Activated CD4-positive, CD25-positive, alpha-beta regulatory T cell treated with anti-CD3 and anti-CD28 coated beads, Interleukin-2, amount 50 U/mL, for 16 hours (primary cell): ENCODE measurements at places on chromosomes 6 and 20.

- no peak for DNase-seq
These were observed 4.3 kb downstream of the PFDN4 start for GRCh38 chr20:54212226-54212625.

GRCh38 chr20:34062570-34063482 is 49.2 kb downstream of the EIF2S2 start:
- DNase-seq = no peak

DNA sequence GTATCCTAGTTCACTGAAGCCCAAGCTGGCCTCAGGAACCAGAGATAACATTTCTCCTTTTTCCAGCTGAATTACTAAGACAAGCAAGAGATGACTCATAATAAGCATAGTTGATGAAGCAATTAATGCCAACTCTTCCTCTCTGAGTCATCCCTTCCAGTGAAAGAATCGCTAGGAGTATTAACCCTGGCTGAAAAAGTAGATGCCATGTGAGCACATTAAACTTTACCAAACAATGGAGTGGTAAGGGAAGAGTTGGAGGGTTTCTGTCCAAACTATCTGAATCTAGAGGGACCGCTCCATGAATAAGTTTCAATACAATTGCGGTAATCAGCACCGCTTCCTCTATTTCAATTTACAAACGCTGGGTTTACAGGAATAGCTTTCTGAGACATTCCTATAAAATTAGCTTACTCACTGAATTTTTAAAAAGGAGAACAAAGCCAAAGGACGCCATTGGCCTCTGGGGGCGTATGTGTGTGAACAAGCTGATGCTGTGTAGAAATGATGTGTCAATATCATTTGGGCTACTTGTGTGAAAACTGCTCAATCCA is 48.3 kb downstream of the ATXN1 start:
- no peak for DNase-seq

DNA sequence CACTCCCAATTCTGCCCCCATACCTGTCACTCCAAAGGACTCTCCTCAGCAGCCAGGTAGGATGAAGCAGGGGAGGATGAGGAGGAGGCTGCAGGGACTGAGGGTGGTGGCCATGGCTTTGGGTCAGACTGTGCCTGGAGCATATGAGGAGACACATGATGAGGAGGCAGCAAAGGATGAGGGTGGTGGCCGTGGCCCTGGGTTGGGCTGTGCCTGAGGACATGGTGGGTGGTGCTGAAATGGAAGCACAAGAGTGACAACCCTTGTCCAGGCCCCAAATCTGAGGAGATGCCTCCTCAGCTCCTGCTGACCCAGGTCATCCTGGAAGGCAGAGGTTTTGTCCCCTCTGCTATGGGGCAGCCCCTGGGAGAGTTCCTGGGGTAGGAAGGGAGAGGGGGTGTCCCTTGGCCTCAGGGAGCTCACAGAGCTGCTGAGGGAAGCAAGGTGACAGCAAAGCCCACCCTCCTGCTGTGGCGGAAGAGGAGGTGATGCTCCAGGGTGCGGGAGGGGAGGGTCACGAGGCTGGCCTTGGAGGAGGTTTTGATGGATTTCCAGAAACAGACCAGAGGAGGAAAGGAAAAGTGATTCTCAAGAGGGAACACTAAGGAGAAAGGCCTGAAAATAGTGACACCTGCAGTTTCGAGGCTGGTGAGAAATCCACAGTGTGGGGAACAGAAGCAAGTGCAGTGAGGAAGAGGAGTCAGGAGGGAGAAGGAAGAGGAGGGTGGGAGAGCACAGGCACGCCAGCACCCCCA is 4.6 kb downstream of the RAET1G start:
- DNase-seq = no peak

DNA sequence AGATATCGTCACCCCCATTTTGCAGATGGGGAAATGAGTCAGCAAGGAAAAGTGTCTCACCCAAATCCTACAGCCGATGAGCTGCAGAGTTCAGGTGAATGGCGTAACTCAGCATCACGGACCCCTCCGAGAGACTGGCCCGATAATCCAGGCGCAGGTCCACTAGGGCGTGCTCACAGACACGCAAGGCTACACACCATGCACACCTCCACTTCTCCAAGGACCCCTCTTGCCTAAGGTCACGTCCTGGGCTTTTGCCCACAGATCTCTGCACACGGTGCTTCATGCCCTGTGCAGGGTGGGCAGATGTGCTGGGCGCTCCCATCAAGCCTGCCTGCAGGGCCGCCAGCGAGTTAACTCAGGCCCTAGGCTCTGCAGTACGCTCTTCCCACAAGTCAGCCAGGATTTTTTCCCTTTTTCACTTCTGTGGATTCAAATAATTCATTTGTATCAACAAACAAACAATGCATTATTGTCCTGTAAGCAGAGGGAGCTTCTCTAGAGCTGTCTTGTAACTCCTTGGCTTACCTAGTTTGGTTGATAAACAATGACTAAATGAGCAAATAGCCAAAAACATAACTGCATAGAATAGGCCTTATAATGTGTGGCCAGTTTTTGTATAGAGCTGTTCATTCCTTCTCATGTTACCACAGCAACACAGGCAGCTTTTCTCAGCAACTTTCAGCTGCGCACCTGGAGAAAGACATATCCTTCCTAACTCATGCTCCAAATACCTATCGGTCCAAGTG is 139.1 kb downstream of the AGPAT4 start:
- DNase-seq = no peak

GRCh38 chr20:44632103-44632752 is 19.3 kb downstream of the ADA start:
- no peak for DNase-seq

DNA sequence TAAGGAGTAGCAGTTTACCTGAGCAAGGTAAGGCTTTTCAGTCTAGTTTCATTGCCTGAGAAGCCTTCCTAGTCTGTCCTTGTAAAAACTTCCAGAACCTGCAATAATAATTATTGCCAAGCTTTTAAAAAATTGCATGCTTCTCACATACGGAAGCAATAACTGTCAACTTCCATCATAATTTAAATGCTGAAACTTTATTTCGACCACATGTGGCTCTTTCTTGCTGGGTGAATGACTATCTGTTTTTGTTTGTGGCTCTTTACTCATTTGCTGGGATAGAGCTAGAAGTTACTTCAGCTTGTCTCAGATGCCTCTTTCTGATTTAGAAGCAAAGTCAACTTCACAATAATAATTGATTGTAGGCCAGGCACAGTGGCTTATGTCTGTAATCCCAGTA is 95.9 kb upstream of the COL21A1 start:
- DNase-seq = no peak

DNA sequence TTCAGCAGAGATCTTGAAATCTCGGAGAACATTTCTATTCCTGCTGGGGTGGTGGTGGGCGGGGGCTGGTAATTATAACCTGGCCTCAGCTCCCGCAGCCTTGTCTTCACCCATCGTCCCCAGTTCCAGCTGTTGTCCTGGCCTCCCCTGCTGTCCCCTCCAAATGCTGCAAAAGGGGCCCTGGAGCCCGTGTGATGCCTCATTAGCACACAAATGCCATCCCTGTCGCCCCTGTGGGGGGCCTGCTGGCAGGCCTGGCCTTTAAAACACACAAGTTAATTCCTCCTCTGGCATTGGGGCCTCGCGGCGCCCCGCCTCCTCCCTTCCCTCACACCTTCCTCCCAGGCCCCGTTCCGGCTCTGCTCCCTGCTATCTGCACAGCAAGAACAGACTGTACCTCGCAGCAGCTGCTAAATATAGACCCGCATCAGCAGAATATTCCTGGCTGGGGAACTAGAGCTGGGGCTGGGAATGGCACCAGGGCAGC is 85.7 kb downstream of the CDH22 start:
- DNase-seq = no peak
